ENCODE measurements at places on chromosomes 1 and 21.

- DNase-seq: no peak
Measured at GRCh38 chr1:100483230-100483629, 54.7 kb upstream of the GPR88 start.

DNA sequence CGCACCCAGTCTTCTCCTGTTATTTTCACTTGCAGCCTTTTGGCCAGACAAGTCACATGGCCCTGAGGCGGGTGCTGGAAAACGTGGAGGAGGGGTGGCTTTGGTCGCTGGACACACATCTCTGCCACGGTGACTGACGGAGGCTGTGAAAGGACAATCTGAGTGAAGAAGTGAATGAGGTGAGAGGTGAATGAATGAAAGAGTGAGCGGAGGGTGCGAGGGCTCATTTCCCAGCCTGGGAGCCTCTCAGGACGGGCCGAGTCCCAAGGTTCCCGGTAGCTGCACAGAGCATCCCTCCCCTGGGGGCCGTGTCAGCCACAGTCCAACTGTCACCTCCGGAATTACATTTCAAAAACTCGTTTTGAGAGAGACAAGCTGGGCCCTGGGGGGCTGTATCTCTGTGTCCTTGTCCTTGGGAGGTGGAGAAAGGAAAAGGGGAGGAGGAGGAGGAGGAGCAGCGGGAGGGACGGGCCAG, 89.6 kb downstream of the UBIAD1 start:
- no peak for DNase-seq

DNA sequence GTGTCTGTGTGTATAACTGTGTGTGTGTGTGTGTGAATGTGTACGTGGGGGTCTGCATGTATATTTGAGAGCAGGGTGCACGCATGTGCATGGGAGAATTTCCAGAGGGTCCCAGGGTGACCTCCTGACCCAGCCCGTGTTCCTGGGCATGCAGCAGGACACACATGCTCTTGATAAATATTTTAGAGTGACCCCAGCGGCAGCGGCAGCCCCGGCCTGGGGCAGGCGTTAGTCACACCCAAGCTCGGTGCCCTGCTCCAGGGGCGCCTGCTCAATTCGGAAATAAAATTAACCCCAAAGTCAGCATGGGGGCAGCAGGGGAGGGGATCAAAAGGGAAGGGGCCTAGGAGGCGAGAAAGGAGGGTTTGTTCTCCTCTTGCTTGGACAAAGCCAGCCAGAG, 107.5 kb downstream of the PAX7 start:
- no peak for DNase-seq

GRCh38 chr1:166869318-166870099, 6.6 kb downstream of the TADA1 start:
- DNase-seq: no peak

DNA sequence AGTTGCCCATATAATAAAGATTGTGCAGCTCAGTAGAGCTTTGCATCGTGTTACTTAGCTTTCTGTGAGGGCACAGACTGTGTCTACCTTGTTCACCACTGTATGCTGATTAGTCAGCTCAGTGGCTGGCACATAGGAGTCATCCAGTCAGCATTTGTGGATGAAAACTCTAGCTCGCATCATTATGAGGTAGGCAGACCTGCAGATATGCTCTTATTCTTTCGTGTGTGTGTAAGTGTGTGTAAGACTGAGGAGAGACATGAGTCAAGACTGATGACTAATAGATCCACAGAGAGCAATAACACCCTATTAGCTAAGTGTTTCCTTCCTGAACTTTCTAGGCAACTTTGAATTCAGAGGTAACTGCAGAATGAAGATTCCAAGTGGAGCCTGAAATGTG, 17.1 kb downstream of the TTF2 start:
- DNase-seq: no peak

- DNase-seq: no peak
Measured at GRCh38 chr1:165696625-165697100, 1.7 kb downstream of the ALDH9A1 start.

- no peak for DNase-seq
Measured at GRCh38 chr1:35222322-35223083, 29.6 kb upstream of the SFPQ start.

GRCh38 chr1:215660259-215660658, 93.2 kb downstream of the KCTD3 start:
- no peak for DNase-seq

- no peak for DNase-seq
Measured at GRCh38 chr1:109197158-109198042, 16.3 kb upstream of the SARS1 start.

DNA sequence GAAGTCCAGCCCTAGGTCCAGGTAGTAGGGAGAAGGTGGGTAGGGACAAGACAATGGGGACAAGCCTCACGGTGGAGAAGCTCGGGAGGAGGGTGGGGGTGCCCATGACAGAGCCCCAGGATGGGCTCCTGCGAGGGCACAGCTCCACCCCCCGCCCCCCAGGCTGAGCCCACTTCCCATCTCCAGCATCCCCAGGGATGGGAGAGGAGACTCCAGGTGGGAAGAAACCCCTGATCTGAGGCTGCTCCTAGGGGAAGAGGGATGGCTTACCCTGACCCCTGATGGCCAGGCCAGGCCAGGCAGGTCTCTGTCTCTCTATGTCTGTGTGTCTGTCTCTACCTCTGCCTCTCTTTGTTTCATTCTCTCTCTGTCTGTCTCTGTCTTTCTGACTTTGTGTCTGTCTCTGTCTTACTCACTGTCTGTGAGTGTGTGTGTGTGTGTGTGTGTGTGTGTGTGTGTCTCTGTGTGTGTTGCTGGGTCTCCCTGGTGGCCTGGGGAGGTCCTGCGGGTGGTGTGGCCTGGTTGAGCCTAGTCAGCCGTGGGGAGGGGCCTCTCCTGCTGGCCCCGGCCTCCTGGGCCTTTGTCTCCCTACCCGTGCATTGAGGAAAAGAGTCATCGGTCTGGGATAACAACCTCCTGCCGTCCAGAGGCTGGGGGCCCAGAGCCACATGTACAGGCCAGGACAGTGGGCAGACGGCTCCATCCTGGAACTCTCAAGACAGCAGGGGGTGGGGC, 45.7 kb downstream of the WNT9A start:
- no peak for DNase-seq

DNA sequence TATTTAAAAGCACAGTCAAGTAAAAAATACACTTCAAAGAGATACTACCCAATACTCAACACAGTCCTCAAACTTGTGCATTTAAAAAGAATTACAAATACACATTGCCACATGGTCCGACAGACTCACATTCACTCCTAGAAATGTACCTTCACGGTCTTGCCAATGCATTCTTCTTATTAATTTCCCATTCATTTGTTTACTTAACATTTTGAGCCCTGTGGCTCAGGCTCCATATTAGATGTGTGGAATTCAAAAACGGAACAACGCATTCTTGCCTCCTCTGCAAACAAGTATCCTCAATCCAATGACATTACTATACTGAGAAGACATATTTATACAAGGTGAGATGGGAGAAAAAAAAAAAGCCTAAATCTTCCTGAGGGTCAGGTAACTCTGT, 2.5 kb upstream of the DUSP23 start:
- DNase-seq: no peak

DNA sequence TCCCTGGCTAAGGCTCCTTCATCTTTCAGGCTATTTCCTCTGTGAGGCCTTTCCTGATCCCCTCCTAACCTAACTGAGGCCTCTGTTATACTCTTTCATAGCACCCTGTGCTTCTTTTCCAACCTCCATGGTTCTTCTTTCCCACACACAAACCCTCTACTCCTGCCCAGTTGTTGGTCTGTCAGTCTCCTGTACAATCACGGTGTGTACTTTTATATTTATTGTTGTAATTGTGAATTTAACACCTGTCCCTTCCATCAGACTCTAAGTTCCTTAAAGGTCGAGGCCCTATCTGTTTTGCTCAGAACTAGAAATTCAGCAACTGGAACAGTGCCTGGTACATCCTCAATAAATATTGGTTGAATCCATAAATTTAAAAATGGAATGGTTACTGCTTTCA, 100.2 kb upstream of the KCNE2 start:
- no peak for DNase-seq

DNA sequence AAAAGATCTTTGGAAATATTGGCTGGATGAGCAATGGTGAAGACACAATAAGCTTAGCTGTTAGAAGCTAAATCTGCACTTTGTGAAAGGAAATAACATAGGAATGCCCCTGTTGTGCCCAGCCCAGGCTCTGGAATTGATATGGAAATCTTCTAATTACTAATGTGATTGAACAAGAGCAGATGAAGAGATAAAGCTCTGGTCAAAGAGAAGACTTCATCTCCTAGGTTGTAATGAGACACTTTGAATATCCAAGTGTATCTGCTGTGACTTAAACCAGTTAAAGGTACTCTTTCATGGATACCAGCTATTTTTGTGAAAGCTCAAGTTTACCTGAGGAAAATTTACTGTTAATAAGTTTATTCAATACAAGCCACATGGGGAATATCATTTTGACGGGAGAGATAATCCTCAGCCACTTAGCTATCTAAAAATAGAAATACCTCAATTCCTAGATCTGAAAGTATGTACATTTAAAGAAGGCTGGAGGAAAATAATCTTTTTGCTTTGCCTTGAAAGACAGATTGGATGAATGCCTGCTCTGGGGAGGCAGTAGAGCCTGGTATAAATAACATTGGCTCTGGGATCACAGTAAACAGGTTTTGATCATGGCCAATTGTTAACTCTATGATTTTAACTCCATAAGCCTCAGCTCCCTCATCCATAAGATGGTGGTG, 494.0 kb upstream of the B3GALT2 start:
- DNase-seq: no peak

- no peak for DNase-seq
Measured at GRCh38 chr1:153790966-153791647, 15.9 kb downstream of the SLC27A3 start.

DNA sequence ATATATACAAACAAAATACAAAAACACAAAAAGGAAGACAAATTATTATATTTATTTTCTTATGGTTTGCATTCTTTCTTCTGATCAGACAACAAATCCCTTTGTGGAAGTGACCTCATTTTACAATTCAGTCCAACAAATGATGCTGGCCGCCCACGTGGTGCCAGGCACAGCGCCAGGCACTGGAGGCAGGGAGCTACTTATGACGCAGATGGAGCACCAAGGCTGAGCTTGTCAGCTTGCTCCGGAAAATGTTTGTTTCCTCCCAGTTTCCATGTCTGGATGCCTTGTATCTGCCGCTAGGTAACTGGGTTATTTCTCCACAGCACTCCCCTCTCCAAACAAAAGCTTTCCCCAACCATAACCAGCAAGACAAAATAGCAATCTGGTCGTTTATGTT, 30.7 kb upstream of the CD34 start:
- DNase-seq: no peak

GRCh38 chr1:206766251-206766856, 4.2 kb upstream of the IL19 start:
- no peak for DNase-seq

GRCh38 chr1:168696125-168696760, 32.8 kb downstream of the DPT start:
- DNase-seq: no peak

GRCh38 chr1:212062832-212063438, 27.4 kb downstream of the DTL start:
- DNase-seq: no peak

- DNase-seq: no peak
Measured at GRCh38 chr1:154225370-154225769, 4.6 kb downstream of the UBAP2L start.
